ENCODE measurements at places on chromosomes 12 and 14. TPM values are rescaled to one million over a fixed set of nuclear protein-coding genes. Genes with fewer than 3 reads are reported as not detected.

DNA sequence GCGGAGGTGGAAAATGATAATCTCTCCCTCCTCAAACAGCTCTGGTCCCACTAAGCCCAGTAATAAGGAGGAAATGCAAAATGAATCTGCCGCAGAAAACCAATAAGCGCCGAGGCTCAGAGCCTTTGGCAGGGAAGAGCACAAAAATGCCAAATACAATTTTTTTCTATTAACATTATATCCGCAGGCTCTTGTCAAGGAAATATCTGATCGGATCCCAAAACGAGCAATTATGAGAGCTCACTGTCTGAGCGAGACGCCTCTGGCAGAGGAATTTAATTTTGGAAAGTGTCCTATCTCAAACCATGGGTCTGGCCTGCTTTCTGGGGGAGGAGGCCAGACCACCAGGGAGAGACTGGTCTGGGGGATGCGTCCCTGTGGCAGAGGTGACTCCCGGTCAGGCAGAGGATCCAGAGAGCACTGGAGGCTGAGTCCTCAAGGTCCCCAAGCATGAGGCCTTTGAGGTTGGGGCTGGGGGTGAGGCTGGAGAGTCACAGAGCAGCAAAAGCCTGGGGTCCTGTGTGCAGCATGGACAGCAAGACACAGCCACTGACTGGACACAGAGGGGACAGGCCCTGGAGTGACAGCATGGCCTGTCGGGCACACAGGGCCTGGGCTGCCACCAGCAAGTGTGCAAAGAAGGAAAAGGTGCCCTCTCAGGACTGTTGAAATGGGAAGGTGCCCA lies 342.8 kb upstream of the SFSWAP start:
- DNase-seq = no peak

- DNase-seq = no peak
These were observed 26.9 kb downstream of the PLEKHG3 start for GRCh38 chr14:64731141-64731581.

DNA sequence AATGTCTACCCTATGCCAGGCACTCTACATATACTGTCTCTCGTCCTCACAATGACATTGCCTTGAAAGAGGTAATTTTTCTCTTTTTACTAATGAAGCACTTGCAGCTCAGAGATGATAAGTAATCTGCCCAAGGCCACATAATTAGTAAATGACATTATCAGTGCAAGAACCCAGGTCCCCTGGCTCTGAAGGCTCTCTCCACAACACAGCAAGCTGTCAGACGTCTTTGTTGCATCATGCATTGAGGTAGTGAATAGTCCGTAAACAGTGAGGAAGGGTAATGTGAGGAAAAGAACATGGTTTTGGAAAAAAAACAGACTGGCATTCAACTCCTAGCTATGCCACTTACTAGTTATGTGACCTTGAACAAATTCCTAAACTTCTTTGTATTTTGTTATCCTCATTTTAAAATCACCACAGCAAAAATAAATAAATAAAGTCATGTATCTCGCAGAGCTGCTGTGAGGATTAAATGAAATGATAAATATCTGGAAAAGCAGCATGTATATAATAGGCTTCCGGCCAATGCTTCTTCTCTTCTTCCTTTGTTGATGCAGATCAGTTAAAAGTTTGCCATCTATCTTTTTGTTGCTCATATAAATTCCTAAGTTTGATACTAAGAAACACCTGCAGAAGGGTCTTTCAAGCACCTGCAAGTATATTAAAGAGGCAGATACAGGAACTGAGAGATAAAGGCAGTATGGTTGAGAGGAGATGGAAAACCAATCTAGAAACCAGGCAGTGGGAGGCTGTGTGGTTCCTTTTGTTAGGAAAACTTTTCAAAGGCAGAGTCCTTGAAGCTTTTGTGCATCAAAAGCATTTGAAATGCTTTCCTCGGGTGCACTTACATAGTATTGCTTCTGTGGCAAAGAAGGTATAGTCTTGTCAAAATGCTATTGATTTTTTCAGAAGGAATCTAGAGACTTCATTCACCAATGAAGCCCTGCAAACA lies 82.8 kb downstream of the BTG1 start:
- no peak for DNase-seq

DNA sequence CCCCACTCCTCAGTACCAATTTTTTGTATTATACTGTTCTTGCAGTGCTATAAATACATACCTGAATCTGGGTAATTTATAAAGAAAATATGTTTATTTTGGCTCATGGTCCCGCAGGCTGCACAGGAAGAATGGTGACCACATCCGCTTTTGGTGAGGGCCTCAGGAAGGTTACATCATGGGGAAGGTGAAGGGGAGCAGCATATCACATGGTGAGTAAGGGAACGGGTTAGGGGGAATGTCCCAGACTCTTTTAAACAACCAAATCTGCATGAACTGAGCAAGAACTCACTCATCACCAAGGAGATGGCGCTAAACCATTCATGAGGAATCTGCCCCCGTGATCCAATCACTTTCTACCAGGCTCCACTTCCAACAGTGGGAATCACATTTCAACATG lies 40.0 kb downstream of the OSBPL8 start:
- DNase-seq = no peak

DNA sequence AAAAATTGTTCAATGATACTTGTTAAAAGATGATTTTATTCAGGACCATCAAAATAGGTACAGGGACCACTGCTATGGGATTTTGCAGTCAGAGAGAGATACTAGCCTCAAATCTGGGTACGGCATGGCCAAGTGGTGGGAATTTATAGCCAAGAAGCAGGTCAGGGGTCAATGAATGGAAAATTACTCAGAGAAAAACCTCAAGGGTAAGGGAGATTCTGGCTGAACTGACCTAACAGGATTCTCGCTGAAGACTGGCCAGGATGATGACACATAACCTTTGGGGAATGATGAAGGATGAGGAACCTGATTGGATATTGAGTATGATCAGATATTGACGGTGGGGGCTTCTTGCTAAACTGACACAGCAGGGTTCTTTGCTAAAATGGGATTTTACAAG lies 32.7 kb downstream of the DEPDC4 start:
- DNase-seq = peak; percentile 60

ANO4 gene
- total RNA-seq = 1.6 TPM
